ENCODE measurements at places on chromosomes 4 and X.
A peak's percentile ranks its signal among the peaks of the same experiment; 100 is the strongest.

DNA sequence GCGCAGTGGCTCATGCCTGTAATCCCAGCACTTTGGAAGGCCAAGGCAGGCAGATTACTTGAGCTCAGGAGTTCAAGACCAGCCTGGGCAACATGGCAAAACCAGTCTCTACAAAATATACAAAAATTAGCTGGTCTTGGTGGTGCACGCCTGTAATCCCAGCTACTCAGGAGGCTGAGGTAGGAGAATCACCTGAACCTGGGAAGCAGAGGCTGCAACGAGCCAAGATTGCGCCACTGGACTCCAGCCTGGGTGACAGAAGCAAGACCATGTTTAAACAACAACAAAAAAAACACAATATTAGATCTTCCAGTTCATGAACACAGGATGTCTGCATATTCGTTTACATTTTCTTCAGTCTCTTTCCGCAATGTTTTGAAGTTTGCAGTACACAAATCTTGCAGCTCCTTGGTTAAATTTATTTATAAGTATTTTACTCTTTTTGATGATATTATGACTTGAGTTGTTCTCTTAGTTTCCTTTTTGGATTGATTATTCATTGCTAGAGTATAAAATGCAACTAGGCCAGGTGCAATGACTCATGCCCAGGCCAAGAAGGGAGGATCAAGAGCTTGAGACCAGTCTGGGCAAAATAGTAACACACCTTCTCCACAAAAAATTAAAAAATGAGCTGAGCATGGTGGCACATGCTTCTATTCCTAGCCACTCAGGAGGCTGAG is 30.4 kb upstream of the ABCG2 start:
- DNase-seq = no peak

DNA sequence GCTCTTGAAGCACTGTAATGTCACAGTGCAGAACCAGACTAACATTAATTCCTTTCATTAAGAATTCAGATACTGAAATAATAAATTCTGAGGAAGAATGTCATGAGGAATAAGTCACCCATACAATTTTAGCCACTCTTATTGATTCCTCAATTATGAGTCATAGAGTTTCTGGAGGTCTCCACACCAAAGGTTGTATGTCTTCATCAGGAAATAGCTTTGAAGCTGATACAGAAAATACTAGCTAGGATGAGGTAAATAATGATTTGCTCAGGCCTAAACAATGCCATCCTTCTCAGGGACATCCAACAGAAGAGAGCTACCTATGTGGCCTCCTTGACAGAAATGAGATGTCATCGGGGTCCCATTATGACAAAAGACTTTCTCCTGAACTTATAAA is 238.8 kb downstream of the OR13H1 start:
- no peak for DNase-seq

GRCh38 chrX:19392078-19392477 is 48.4 kb downstream of the PDHA1 start:
- no peak for DNase-seq

GRCh38 chr4:60201052-60201673 is 999.0 kb upstream of the ADGRL3 start:
- DNase-seq = peak; percentile 26

DNA sequence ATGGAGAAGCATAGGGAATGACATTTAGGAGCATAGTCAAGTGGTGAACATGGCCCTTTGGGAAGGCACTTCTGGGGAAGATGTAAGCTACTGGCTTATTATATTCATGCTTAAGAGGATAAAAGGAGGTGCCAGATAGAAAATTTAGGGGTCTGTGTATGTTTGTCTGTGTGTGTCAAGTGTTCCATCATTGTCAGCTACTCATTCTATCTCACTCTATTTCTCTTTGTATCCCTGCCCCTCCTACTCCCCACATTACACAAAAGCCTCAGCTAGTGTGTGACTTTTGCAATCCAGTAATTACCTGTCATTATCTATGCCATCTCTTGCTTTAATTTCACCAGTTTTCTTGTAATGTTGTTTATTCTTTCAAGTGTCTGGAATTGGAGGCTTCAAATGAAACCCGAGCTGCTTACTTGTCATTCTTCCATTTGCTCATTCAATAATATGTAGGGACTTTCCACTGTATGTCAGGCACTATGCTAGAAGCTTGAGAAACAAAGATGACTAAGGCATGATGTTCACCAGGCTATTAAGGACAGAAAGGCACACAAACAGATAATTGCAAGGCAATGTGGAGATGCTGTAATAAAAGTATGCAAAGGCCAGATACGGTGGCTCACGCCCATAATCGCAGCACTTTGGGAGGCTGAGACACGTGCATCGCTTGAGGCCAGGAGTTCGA is 229.8 kb upstream of the TEX13C start:
- no peak for DNase-seq

- DNase-seq = no peak
These were observed 90.5 kb upstream of the ZNF827 start for GRCh38 chr4:146029147-146029546.

GRCh38 chrX:24169211-24169610 is 19.7 kb downstream of the ZFX start:
- no peak for DNase-seq

- no peak for DNase-seq
These were observed 8.5 kb downstream of the SMS start for GRCh38 chrX:21948897-21949578.

DNA sequence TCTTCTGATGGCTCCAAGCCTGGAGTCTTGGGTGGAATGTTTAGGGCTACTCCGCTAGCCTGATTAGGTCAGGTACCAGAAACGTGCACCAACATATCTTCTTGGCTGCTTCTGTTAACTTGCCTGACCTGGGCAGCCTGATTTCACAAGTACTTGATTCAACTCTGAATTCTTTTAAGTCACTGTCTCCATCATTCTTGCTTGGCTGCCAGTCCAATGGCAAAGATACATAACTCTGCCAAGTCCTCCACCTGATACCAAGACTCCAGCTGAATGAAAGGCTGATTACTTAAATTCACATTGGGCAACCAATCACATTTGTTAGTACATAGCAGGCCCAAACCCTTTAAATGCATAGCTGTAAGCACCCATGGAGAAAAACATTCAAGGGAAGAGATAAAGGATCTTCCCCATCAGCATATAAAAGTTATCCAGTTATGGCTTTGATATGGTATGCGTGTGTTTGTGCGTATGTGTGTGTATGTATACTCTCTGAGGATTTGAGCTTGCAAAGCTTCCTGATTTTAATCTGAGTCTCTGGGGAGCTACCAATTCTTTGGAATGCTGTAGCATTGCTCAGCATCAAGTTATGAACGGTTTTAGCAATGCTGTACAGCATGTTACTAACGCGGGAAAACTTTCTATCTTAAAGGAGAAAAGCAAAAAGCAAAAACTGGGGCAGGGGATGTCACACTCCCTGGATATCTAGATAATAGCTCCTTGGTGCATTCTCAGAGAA is 917.2 kb downstream of the DMD start:
- DNase-seq = no peak

GRCh38 chrX:77160301-77160700 is 286.9 kb upstream of the FGF16 start:
- no peak for DNase-seq

- DNase-seq = no peak
These were observed 371.4 kb upstream of the FAM241A start for GRCh38 chr4:111773858-111774257.

DNA sequence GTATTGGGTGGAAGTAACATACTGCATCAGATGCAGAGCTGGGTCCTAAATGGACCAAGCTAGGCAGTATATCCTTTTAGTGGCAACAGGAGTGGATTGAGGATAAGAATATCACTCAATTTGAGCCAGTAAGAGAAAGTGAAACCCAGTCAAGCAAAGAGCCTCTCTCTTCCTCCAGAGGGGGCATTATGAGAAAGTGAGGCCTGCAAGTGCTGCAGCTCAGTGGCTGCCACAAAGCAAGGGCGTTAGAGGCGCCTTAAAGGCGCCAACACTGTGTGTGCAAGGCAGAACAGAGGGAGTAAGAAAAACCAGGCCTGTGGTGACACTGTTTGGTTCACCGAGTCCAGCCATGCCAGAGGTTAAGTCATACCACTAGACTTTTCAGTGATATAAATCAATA is 17.5 kb downstream of the STX18 start:
- DNase-seq = no peak

- DNase-seq = no peak
These were observed 189.8 kb upstream of the PSAPL1 start for GRCh38 chr4:7624396-7624980.

DNA sequence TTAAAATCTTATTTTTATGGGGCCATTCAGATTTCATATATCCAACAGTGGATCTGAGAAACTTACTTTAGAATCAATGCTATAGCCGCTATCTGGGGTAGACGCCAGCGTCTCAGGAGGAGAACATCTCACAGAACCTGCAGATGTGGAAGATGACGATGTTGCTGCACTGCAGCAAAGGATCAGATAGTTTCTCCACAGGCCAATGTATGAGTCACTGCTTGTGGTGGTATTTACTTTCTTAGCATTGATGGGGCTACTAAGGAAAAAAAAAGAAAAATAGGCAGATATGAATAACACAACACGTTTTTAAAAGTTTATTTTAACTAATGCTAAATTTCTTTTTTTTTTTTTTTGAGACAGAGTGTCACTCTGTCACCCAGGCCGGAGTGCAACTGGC is 85.9 kb downstream of the ZAR1 start:
- no peak for DNase-seq

DNA sequence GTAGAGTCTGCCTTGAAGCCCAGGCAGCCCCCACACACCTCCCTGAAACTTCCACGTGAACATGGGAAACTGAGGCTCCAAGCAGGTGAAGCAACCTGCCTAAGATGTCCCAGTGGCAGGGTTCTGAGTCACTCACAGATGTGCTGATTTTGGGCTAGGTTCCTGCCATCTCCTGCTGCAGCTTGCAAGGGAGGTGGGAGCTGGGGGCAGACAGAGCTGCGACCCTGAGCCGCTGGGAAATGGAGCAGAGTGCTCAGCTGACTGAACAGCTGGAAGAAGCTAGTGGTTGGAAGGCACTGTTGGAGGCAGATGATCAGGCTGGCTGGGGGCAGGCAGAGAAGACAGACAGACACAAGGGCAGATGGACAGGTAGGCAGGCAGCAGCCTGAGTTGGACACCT is 3.6 kb upstream of the FATE1 start:
- DNase-seq = no peak

GRCh38 chr4:36303426-36304137 is 22.2 kb downstream of the DTHD1 start:
- DNase-seq = peak; percentile 61

DNA sequence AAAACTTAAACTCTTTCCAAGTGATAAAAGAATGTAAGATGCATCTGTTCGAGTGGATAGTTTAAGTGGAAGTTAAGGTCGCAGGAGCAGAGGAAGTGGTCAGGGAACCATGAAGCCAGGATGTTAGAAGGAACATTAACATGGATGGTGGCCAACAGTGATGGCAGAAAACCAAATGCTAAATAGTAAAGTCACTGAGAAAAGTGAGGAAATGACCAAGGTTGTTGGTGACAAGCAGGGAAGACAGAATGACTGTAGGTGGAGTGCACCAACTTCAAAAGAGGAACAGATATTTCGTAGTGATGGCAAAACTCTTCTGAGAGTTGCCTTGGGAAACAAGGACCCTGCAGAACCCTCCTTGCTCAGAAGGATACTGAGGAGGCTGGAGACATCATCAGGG is 226.2 kb downstream of the PALLD start:
- DNase-seq = no peak

DNA sequence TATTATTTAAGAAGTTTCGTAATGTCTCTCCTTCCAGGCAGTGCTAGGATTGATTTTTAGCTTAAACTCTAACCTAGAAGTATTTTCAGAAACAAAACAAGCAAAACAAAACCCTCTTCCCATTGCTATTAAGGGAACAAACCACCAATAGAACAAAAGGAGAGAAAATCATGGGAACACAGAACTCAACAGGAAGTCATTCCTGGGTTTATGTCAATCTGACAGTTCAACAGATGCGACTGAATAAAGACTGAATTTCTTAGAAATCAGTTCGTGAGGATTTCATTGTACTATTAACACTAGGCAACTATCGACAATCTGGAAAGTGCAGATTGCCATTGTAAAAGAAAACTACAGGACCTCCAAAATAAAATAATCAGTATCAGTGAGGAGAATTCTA is 229.1 kb upstream of the SMIM31 start:
- DNase-seq = no peak

DNA sequence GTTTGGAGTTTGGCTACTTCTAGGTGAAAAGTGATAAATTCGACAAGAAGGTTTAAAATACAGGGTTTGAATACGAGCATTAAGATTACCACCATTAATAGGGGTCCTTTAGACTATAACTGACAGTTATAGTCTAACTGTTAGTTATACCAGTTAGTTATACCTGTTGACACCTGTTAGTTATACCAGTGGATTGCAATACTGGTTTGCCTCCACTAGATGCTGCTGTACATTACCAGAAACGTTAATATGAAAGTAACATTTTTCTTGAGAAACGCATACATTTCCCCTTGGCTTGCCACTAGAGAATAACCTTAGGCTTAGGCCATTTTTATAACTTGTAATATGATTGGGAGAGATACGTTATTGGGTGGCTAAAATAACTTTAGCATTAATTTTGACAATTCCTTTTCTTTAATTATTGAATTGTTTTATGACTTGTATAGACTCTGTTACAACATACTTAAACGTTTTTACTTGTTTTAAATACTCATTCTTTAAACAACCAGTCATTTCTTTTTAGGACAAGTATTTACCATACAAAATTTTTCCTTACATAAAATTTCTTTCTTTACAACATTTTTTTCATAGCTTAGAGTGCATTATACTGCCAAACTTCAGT is 911.2 kb downstream of the FSTL5 start:
- peak; percentile 32 for DNase-seq

- DNase-seq = no peak
These were observed 590.9 kb upstream of the GNPDA2 start for GRCh38 chr4:45317276-45317675.

GRCh38 chr4:155444721-155445120 is 68.0 kb upstream of the MAP9 start:
- DNase-seq = no peak

DNA sequence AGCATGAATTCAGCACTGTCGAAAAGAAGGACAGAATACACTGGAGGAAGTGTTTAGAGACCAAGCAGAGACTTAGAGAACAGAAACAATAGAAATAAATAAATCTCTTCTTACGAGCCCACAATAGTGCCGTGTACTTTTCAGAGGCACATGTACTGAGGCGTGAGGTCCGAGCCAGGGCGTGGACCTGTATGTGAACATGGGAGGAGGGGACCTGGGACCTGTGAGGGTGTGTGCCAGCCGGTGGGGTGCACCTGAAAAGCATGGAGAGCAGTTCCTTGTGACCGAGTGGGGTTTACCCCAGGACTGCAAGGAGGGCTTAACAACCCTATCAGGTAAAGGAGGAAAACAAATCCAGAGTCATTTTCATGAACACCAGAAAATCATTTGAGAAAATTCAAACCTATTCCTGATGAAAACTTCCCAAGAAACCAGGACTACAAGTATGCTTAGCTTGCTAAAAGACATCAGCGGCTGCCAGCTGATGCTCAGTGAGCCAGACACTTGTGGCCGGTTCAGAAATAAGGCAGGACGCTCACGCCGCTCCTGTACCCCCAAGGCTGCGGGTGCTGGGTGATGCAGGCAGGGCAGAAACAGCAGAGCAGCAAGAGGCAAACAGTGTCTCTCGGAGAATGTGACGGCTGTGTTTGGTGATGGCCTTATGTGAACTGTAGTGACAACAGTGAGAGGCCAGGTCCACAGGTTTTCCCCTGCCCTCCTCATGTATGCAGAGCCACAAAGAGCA is 37.1 kb downstream of the NELFA start:
- no peak for DNase-seq
